ENCODE measurements at places on chromosomes 4 and X.

DNA sequence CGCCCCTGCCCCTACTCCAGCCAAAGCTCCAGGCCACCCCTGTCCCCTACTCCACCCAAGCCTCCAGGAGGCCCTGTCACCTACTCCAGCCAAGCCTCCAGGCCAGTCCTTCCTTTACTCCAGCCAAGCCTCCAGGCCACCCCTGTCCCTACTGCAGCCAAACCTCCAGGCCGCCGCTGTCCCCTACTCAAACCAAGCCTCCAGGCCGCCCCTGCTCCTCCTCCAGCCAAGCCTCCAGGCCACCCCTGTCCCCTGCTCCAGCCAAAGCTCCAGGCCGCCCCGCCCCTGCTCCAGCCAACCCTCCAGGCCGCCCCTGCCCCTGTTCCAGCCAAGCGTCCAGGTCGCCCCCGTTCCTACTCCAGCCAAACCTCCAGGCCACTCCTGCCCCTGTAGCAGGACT is 5.1 kb upstream of the ASMT start:
- no peak for DNase-seq

- no peak for DNase-seq
Observed at GRCh38 chr4:75714011-75714410, 10.4 kb upstream of the USO1 start.

GRCh38 chr4:13544606-13545393 is 492 bp upstream of the NKX3-2 start:
- DNase-seq, result no peak

- no peak for DNase-seq
Observed at GRCh38 chrX:148661035-148661434, 160.6 kb downstream of the AFF2 start.

GRCh38 chrX:150765782-150766350 is 72.7 kb downstream of the MTMR1 start:
- no peak for DNase-seq

DNA sequence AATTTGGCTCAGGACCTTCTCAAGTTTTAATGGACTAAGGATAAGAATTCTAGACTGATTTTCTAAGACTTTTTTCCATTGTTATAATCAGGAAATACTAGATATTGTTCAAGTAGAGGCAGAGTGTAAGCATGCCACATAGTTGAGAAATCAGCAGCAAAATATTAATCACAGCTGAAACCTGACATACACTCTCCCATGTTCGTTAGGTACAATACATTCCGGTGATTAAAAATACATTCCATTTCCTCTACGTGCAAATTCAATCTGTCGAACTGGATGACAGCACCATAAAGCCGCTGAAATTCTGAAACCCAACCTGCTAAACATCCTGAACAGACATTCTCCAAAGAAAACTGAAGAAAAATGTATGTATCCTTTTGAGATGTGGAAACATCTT is 587.6 kb upstream of the DIPK2B start:
- DNase-seq, result no peak

- DNase-seq, result no peak
Observed at GRCh38 chr4:87912164-87913004, 63.1 kb upstream of the SPP1 start.

DNA sequence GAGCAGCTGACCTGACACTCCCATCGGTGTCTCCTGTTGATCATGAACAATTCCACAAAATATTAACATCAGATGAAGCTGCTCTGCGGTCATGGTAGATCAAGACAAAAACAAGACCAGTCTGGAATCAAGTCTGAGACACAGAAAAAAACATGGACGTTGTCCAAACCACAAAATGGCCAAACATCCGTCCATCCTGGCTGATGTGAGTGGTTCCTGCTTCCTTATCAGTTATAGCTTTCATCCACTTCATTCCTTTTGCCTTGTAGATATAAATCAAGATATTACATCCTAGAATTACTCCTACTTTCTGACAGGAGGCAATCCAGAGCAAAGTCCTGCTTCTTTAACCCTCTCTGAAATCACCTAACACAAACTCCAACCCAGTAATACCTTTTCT is 28.8 kb upstream of the PCSK1N start:
- DNase-seq, result no peak

GRCh38 chr4:37220685-37221084 is 23.9 kb upstream of the NWD2 start:
- DNase-seq, result no peak
